ENCODE measurements at places on chromosomes 3 and 15. TPM values are rescaled to one million over a fixed set of nuclear protein-coding genes. Genes with fewer than 3 reads are reported as not detected.

MORC1 gene
- not detected for polyA plus RNA-seq

ADAMTS9 gene
- not detected for polyA plus RNA-seq

CHRNB4 gene
- 0.41 TPM for polyA plus RNA-seq

EXD1 gene
- 0.78 TPM for polyA plus RNA-seq

CCR3 gene
- polyA plus RNA-seq, result not detected

Measured in Purkinje cell (primary cell).